Endodermal cell (in vitro differentiated cells): ENCODE measurements at places on chromosomes 13 and 19.

GRCh38 chr13:19075418-19075817 is 106.2 kb downstream of the TUBA3C start:
- DNase-seq = no peak

DNA sequence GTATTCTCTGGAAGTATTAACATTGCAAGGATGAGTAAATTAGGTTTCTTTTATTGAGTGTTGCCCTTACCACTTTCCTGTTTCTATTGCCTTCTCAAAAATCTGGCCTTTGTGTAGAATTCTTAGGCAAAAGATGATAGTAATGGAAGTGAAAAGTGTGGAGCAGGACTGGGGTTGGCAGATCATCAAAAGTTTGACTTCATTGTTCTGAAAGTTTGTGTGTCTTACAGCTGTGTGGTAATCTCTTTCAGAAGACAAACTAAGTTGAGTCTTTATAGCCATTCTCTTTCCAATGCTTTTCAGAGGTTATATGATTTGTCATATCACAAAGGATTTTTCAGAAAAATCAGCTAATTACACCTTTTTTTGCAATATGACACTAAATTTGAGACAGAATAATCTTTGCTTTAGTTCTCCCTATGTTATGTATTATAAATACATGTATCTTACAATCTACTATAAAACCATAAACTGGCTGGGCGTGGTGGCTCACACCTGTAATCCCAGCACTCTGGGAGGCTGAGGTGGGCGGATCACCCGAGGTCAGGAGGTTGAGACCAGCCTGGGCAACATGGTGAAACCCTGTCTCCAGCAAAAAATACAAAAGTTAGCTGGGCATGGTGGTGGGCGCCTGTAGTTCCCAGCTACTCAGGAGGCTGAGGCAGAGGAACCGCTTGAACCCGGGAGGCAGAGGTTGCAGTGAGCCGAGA is 8.7 kb upstream of the KCNRG start:
- no peak for DNase-seq

DNA sequence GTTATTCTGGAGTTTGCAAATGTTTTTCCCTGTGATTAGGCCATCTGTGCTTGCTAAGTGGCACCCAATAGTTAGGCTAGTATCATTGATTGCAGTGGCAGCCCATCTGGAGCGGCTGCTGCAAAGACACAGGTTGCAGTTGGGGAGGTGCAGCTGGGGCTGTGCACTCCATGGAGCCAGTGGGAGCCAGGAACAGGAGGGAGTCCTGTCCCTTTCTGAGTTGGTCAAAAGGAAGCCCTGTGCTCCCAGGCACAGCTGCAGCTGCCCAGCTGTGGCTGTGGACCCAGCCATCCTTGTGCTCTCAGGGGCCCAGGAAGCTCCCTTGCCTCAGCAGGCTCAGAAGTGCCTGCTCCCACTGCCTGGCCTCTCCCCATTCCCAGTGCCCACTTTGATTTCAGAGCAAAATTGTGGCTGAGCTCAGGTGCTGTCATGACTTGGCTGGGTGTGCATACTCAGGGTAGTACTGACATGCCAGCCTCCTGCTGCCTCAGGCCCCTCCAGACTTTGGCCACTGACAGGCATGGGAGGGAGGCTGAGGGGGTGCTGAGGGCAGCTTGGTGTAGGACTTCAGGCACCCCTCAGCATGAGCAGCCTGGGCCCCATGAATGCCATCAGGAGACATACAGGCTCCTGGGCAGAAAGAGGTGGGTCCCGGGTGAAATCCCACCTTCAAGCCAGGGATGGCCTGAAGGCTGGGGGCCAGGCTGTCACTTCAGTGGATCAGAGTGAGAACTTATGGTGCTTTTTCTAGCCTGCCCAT is 270.6 kb downstream of the PCDH20 start:
- DNase-seq = no peak

DNA sequence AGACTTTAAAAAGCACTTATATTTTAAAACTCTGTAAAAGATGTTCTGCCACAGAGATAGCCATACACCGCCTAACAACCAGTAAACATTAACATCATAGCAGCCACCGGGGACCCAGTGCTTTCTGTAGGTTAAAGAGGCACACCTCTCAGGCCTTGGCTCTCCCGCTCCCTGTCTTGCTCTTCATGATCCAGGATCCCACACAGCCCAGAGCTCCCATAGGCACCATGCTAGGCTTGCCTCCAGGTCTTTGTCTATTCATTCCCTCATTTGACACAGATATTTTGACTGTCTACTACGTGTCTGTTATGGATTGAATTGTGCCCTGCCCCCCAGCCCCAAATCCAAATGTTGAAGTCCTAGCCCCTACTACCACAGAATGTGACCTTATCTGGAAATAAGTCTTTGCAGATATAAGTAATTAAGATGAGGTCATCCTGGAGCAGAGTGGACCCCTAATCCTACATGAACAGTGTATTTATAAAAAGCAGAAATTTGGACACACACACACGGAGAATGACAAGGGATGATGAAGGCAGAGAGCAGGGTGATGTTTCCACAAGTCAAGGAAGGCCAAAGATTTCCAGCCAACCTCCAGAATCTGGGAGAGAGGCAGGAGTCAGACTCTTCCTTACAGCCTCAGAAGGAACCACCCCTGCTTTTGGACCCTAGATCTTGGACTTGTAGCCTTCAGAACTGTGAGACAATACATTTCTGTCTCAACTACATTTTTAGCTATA is 272.6 kb downstream of the DNAJC15 start:
- DNase-seq = no peak

DNA sequence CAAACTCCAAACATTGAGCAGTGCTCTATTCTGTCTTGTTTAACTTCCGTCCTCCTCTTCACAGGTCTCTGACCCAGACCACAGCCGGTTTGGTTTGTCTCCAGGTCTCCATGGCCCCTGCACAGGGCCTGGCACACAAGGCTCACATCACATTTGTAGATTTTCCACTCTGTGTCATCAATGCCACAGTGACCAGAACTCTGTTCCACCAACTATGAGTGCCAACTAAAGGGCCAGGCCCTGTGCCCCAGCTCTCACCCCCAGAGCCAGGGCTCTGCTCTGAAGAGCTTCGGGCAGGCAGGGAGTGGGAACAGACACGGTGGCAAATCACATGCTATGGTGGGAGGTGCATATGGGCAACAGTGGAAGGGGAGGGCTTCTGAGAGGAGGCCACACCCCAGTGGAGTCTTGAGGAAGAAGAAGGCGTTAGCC is 16.0 kb downstream of the SMG9 start:
- DNase-seq = peak; percentile 71

- DNase-seq = peak; percentile 81
Observed at GRCh38 chr13:99959540-99960230, 11.9 kb downstream of the ZIC5 start.

DNA sequence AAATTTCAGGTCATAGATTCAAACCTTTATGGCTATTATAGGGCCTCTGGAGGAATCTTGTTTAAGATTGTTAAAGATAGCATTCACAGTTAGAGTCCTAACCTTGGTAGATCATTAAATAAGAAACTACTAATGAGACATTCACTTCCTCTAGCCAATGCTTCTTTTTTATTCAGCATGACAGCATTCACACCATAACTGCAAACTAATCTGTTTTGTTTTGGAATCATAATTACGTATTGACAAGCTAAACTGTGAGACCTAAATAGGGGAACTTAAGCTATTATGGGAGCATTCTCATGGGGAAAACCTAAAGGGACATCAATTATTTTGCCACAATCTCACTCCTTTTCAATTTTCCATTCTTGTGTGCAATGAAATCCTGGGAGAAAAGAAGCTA is 653.8 kb downstream of the PCDH9 start:
- DNase-seq = no peak

GRCh38 chr13:50334944-50335343 is 319.7 kb downstream of the KCNRG start:
- DNase-seq = no peak

GRCh38 chr19:41999071-41999877 is 5.2 kb upstream of the ATP1A3 start:
- peak; percentile 78 for DNase-seq

- no peak for DNase-seq
Observed at GRCh38 chr19:4206818-4207484, 22.4 kb upstream of the EBI3 start.
